Activated naive CD8-positive, alpha-beta T cell treated with anti-CD3 and anti-CD28 coated beads, Interleukin-2, amount 10 ng/mL, durations not matched to agents 7 days and 5 days (primary cell): ENCODE measurements at places on chromosomes 7 and 10. TPM values are rescaled to one million over a fixed set of nuclear protein-coding genes. Genes with fewer than 3 reads are reported as not detected.

The ADCYAP1R1 gene
- not detected for total RNA-seq

The MYO1G gene
- total RNA-seq = 403 TPM

The HOXA4 gene
- 0.53 TPM for total RNA-seq

The AZGP1 gene
- total RNA-seq = not detected

DNA sequence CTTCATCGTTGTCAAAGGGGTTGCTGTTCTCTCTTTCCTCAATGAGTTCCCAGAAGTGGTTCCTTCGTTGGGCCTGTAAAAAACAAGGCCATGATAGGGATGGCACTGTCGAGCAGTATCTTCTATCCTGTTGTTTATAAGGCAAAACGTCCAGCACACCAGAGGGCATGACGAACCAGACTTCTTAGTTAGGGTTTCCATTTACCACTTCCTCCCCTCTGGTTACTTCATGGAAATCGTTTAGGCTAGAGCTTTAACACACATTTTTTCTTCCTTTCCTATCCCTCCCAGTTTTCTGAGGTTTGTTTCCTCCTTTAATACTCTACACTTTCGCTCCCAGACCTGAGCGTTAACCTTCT is 24.7 kb downstream of the MKRN1 start:
- peaks cover 27% of the 10 kb centered on the region for H3K4me1 ChIP-seq
- no peak for DNase-seq
- no peaks in the 10 kb centered on the region for H3K27me3 ChIP-seq
- H3K36me3 ChIP-seq = peaks cover 47% of the 10 kb centered on the region

DNA sequence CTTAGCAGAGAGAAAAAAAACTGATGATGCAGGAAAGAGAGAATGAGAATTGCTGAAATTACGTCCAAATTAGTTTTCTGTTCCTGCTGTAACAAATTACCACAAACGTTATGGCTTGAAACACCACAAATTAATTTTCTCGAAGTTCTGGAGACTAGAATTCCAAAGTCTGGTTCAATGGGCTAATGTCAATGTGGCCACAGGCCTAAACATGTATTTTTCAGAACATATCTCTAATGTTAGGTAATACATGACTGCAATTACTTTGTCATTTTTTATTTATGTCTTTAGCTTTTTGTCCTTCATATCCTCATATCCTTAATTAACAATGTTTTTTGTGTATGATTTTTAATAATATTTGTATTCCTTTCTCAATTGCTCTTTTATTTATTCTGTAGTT is 3.0 kb upstream of the AKR1C3 start:
- peaks cover 22% of the 10 kb centered on the region for H3K27me3 ChIP-seq
- no peak overlapping the region for H3K4me3 ChIP-seq

GRCh38 chr7:158834878-158835784 is 5.8 kb upstream of the ESYT2 start:
- peaks cover 2% of the 10 kb centered on the region for H3K36me3 ChIP-seq
- H3K4me1 ChIP-seq = peaks cover 5% of the 10 kb centered on the region
- peaks cover 6% of the 10 kb centered on the region for H3K27me3 ChIP-seq
- DNase-seq = no peak

DNA sequence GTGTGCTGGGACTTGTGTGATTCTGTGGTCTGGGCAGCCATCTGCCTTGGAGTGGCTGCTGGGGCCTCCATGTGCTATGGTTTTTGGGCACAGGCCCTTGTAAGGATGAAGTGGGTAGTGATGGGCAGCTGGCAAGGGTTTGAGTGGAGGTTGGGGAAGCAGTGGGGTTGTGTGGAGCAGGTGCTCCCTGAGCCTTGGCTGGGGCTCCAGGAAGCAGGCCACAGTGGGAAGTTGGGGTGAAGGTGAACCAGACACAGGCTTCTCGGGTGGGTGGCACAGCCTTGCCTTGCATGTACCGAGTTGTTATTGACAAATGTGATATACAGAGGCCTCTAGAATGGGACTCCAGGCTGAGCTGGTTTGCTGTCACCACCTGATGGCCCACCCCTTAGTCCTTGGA is 82.3 kb downstream of the ADCY1 start:
- no peaks in the 10 kb centered on the region for H3K36me3 ChIP-seq
- H3K4me1 ChIP-seq = no peaks in the 10 kb centered on the region
- no peak overlapping the region for H3K4me3 ChIP-seq
- no peak overlapping the region for H3K27ac ChIP-seq
- DNase-seq = no peak
- H3K27me3 ChIP-seq = no peaks in the 10 kb centered on the region

- no peak overlapping the region for H3K4me3 ChIP-seq
- peaks cover 43% of the 10 kb centered on the region for H3K36me3 ChIP-seq
- no peak overlapping the region for H3K27ac ChIP-seq
- DNase-seq = no peak
Observed at GRCh38 chr7:7251742-7252141, 69.4 kb downstream of the C1GALT1 start.
